ENCODE measurements at places on chromosomes 1 and 21.

DNA sequence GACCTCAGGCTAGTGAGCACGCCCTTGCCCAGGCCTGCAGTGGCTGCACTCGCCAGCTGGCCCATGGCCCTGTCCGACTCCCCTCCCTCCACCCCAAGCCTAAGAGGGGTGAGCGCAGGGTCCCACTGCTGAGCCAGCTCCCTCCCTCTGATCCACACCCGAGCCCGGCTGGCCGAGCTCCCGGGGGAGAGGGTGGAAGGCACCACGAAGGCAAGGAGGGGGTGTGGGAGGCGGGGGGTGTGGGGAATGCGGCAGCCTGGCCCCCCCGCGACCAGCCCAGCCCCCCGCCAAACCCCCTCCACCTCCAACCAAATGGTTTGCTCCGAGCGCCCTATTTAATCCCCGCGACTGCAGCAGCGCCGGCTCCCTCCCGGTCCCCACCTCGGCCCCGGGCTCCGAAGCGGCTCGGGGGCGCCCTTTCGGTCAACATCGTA, at the start of gene CADM3:
TSS of gene CADM3 (plus strand) at position 362 of the 434 bp plus-strand sequence. CDS start 151 bp downstream, outside the sequence.
- no peak for DNase-seq

GRCh38 chr1:27044613-27045151, 32.0 kb upstream of the TENT5B start:
- DNase-seq = peak; percentile 93

- DNase-seq = peak; percentile 15
Observed at GRCh38 chr1:224497714-224498573, 63.3 kb upstream of the WDR26 start.

- no peak for DNase-seq
Observed at GRCh38 chr1:246066573-246066972, 440.5 kb downstream of the SMYD3 start.

DNA sequence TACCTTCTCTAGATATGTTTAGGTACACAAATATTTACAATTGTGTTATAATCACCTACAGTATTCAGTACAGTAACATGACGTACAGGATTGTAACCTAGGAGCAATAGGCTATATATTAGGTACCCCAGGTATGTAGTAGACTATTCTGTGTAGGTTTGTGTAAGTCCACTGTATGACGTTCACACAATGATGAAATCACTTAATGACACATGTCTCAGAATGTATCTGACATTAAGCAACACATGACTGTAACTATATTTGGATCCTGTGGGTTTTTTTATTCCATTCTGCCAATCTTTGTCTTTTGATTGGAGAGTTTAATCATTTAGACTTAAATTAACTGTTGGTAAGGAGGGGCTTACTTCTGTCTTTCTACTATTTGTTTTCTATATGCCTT, 52.1 kb downstream of the STYXL2 start:
- no peak for DNase-seq

DNA sequence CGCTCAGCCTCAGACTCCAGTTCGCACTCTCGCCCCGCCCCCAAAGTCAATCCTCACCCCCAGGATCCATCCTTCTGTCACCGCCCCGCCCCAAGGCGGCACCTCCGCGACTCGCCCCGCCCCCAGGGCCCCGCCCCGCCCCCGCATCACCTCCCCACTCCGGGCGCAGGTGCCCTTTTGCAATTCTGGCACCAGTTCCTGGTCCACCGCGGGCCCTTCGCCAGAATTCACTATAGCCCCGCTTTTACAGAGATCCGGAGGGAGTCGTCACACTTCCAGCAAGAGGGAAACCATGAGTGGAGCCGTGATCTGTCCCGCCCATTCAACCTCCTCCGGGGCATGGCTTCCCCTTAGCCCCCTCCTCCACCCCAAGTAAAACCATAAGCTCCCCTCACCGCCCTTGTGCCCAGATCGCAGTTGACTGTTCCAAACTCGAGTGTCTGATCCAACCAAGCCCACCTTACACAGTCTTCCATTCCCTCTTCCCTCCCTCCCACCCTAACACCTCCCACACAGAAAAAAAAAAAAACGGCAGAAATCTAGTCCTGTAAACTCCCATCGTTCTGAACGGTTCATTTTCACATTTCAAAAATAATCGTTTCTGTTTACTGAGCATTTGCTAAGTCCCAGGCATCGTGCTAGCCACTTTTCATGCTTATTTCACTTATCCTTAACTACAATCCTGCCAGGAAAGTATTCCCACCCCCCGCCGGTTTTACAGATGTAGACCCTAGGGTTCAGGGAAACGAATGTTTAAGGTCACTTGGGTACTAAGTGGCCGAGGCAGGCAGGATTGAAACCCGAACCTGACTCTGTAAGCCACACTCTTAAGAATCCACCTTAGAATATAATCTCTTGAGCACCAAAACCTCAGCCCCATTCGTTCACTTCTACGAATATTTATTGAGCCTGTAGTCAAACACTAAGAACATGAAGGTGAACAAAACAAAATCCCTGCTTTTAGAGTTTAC, 1.3 kb upstream of the DNAJC16 start:
- DNase-seq = no peak

DNA sequence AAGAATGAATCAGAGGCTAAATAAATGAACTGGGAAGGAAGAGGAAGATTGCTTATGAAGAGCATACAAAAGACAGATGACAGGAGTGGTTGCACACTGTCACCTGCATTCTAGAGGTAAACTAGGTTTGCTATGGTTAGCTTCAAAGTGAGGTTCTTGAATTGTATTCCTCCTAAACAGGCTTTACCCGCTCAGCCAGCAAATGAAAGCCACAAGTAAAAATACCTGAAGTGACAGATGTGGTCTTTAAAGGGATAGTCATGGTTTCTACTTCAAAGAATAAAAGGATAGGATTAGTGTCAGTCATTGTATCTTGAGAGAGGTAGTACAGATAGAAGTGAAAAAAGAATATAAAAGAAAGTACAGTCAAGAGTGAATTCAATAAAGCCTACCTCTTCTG, 32.4 kb upstream of the PRDX6 start:
- no peak for DNase-seq

GRCh38 chr1:59368008-59368670, 71.2 kb downstream of the FGGY start:
- DNase-seq = no peak

DNA sequence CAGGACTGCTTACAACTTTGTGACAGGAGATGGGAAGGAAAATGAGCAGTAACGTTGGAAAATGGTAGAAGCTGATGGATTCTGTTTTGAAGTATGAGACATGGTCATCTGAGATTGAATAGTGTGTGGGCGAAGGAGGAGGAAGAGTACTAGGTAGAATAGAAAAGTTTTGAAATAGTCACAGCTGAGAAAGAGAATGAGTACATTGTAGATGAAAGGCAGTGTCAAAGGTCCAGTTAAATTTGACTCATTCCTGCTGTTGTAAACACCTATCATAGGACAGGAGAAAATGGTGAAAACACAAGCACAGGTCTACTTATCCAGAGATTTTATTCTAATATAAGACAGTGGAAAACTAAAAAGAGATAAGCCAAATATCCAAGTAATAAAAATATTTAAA, 56.8 kb upstream of the CFHR3 start:
- DNase-seq = no peak

DNA sequence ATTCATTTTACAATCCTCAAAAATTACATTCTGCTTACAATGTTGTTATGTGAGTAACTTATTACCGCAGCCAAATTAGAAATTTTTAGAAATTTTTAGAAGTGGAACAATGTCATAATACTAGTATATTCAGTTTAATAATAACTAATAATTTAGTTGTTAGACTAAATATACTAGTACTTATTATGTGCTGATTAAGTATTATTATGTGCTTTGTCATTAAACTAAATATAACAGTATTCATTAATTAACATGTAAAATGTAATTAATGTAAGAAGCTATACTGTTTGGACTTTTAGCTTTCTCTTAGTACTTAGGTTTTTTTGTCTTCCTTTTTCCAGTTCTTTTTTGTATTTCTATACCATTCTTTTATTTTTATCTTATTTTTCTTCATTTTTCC, 15.3 kb downstream of the ODR4 start:
- DNase-seq = no peak

DNA sequence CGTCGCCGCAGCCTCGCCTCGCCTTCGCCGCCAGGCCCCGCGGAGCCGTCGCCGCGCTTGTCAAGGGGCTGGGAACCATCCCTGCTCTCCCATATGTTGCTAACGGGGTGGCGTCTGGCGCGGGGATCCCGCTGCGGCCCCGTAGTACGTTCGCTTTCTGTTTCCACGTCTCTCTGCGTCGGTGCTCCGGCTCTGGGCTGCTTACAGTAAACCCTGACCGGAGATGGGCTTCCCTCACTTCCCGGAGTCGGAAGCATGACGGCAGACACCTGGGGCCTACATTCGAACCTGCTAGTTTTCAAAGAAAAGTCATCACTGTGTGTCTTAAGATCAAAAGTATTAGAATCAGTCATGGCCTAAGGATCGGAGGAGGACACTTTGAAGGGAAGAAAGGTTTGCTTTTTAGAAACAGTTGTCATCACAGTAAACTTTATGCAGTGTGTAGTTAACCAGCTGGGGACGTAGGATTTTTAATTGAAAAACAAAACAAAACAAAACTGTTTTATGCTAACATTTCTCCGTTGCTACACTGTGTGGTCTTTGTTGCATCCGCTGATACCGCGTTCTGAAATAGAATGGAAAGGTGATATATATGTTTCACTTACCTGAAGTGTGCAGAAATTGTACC, 69.0 kb downstream of the SLC35A3 start:
- peak; percentile 50 for DNase-seq

GRCh38 chr1:165485716-165486115, 40.8 kb upstream of the RXRG start:
- no peak for DNase-seq

DNA sequence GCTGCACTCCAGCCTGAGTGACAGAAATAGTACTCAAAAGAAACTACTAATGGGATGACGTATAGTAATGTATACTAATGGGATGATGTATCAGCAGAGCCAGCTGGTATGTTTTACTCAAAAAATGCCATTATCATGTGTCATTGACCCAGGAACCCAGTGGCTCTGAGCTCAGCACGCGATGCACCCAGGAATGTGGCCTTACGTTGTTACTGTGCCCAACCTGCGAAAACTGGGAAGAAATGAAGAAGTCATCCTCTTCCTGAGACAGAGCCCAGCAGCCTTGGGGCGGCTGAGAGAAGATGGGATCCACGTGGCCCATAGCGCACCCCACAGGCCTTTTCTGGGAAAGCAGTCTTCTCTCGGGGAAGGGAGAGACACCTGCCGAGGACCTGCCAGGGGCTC, 8.8 kb downstream of the UBE2J2 start:
- DNase-seq = no peak

DNA sequence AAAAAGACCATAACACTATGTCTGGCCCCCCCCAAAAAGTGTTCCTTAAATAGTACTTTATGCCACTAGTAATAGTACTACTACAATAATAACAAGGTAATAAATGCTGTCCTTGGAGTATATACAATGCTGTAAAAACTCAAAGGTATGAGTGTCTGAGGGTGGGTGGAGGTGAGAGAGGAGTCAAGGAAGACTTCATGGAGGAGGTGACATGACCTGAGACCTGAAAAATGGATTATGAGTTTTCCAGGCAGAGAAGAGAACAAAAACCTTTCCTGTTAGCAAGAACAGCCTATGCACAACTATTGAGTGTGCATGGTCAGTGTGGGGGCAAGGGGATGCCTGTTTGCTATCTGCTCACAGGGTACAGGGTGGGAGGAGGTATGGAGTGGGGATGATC, 290.2 kb upstream of the USP24 start:
- no peak for DNase-seq

- DNase-seq = no peak
Observed at GRCh38 chr1:86504895-86505563, 36.3 kb downstream of the CLCA1 start.

DNA sequence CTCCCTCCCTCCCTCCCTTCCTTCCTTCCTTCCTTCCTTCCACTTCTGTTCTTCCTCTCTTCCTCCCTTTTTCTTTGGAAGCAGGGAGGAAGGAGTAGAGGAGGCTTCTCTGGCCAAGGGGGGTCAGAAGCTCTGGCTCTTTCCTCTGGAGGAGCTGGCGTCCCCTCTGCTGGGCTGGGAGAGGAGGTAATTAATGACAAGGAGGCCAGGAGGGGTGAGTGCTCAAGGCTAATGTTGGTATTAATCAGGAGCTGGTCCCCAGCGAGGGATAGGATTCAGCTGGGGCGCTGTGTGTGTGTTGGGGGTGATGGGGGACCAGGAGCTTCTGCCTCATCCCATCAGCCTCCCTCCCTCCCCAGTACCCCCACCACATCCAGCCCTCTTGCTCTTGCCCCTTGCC, 6.2 kb upstream of the PEAR1 start:
- DNase-seq = no peak

GRCh38 chr1:49026230-49026811, 249.6 kb upstream of the BEND5 start:
- no peak for DNase-seq

DNA sequence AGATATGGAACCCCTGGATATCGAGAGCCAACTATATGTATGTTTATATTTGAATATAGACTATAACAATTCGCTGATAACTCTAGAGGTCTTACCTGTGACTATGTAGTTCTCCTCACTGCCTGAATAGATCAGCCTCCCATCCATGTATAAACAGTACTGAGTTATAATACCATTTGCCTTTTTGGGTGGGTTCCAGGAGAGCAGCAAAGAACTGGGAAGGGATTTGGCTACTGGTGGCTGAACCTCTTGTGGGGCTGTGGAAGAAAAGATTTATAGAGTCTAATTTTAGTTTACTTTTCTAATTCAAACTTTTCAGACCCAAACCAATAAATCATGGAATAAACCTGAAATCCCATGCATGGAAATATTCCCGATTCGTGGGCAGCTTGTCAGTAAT, 376.9 kb downstream of the USH2A start:
- no peak for DNase-seq

DNA sequence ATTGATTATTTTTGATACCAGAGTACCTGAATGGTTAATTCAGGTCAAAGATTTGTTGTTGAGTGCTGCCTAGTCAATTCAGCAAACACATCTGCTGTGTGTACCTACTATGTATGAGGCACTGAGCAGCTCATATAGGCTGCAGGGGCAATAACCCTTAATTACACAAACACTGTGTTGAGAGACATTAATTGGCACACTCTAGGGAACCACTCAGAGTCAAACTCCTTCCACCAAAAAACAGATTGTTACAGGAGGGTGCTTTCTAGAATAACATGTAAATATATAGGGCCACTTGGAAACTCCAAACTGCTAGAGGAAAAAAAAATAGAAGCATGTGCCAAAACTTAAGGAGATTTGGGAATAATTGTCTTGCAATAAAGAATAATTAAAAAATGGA, 31.3 kb downstream of the UBE2U start:
- no peak for DNase-seq

DNA sequence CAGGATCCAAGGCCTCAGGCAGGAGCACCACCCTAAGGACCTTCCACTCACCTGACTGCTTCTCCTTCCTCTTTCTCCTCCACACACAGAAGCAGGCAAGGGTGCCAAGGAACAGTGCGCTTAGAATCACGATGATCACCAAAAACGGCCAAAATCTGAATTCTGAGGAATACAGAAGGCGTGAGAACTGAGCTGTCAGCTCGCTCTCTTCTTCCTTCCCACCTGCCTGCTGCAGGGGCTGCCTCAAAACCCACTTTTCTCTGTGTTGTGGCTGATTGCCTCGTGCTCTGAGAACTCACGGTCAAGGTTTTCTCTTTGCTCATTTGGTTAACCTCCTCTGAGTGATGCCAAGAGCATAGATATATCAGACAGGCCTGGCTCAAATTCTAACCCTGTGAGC, 23.8 kb downstream of the CD244 start:
- no peak for DNase-seq

All from stimulated activated CD8-positive, alpha-beta memory T cell treated with anti-CD3 and anti-CD28 coated beads, Interleukin-7, amount 100 ng/mL, for 1 hour (primary cell).